ENCODE measurements at places on chromosomes 1 and 21. TPM values are rescaled to one million over a fixed set of nuclear protein-coding genes. Genes with fewer than 3 reads are reported as not detected.

DNA sequence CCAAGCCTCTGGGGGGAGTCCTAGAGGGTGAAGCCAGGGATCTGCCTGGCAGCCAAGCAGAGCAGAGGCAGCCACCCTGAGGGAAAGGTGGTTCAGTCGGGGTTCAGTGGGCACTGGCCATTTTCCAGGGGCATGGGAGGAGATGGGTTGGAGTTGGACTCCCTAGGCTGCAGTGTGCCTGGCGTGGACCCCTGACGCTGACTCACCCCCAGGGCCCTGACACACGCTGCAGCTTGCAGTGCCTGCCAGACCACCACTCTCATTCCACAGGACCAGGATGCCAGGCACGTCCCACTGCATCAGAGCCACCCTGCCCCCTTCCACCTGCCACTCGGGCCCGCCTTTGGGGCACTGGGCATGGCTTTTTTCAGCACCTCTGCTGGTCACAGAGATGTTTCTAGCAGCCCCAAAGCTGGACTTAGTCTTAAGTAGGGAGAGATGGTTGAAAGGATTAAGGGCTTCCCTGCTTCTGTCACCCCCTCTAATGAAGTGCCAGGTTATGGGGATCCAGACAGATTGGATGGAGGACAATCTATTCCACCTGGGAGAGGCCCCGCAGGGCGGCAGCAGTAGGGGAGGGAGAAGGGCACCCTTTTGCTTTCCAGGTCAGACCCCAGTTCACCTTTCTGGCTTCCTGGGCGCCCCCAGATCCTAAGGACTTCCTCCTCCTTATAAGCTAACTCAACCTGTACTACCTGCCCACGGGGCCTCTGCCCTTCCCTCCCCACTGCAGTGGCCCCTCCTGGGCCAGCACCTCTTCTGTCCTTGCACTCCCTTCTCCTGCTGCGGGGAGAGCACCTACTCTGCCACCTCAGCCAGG lies 1.6 kb downstream of the SYT2 start:
- DNase-seq: no peak

DNA sequence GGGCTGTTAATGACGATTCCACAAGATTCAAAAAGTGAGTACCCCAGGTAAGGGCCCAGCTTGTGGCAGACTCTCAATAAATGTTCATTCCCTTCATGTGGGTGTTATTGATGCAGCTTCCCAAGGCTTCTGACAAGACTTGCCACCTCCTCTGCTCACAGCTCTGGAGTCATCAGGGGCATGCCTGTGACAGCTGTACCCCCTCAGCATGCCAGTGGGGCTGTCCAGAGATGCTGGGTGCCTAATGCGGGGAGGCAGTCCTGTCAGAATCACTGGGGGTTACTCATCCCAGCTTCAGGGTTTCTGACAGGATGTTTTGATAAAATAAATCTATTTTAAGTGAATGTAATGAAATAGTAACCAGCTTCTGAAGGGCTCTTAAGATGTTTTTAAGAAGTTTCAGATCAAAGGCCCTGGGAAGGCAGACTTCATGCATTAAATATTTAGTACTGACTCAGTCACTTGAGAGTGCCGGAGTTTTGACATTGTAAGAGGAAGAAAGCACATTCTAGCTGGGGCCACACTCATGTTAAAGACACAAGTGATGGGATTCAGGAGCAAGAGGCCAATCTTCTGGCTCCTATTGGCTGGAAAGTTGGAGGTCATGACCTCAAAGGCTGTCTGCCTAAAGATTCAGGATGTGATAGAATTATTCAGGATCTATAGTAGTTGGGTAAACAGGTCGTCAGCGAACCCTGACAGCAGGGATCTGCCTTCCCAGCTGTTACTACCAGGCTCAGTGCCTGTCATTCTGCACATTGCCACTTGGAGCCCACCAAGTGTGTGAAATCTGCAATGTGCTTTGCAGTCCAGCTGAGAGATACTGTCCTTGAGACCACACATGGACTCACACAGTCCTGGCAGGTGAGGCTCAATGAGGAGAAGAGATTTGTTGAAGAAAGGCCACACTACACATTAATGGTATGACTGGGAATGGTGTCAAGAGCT lies 239.6 kb upstream of the BEND5 start:
- no peak for DNase-seq

The NBPF1 gene
- total RNA-seq: 42.7 TPM

The FAM72D gene
- 0.32 TPM for total RNA-seq
